Skeletal muscle cell (primary cell): ENCODE measurements at places on chromosomes 7 and 10.

- DNase-seq, result no peak
Observed at GRCh38 chr7:46165276-46165675, 244.2 kb upstream of the IGFBP3 start.

DNA sequence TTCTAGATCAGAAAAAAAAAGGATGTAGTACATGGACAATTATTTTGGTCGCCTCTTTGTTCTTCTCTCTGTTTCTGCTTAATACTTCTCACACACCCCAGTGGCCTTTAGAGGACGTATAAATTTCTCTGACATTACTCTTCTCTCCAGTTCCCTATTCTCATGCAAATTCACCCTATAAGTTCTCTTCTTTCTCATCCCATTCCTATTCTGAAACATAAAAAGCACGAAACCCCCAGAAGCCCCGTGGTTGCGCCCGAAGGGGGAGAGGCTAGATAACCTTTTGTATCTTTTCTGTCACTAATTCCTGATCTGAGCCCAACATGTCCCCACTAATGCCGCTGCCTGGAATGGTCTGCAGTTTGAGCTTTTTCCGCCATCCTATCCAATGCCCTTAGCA is 136.9 kb downstream of the SKIDA1 start:
- DNase-seq, result no peak

DNA sequence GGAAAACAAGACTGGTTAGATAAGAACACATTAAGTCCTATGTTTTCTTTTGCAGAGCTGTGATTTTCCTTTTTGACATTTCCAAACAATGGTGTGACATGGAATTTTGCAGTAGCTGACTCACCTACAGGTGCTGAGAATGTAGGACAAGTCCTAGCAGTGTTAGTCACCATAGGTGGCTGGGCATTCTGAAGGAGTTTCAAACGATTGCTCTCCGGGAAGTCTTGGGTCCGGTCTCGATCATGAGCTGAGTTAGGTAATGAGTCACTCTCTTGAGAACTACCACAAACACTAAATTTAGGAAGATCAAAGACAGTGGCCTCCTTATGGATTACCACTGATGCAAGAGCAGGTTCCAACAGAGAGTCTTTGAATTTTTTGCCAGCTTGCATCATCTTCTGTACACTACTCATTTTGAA is 3.6 kb downstream of the FIGNL1 start:
- DNase-seq, result peak; percentile 80

DNA sequence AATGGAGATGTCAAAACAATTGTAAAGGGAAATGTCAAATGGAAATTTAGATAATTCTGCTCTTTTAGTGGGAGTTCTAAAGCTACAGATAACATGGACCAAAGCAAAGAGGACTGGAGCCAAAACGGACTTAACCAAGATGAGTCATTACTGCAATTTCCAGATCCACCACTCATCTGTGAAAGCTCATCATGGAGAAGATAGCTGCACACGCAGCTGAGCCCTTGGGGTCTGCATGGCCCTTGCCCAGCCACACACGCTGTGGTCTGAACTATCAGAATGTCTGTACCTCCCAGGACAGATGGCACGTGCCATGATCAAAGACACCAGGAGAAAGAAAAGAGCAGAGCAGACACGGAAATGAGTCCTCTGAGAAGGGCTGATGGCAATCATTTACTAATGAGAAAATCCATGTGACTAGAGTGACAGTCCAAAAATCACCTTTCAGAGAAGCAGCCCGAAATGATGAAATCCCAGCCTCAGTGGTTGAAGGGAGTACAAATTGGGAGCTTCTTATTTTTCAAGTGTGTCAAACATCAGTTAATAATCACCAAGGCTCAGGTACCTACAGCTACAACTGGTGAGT is 177.9 kb upstream of the MGMT start:
- DNase-seq, result no peak

GRCh38 chr7:157312941-157313340 is 23.9 kb upstream of the DNAJB6 start:
- no peak for DNase-seq

- no peak for DNase-seq
Observed at GRCh38 chr10:101189461-101190401, 39.5 kb downstream of the LBX1 start.
